ENCODE measurements at places on chromosomes 13 and 19.
A peak's percentile ranks its signal among the peaks of the same experiment; 100 is the strongest.

DNA sequence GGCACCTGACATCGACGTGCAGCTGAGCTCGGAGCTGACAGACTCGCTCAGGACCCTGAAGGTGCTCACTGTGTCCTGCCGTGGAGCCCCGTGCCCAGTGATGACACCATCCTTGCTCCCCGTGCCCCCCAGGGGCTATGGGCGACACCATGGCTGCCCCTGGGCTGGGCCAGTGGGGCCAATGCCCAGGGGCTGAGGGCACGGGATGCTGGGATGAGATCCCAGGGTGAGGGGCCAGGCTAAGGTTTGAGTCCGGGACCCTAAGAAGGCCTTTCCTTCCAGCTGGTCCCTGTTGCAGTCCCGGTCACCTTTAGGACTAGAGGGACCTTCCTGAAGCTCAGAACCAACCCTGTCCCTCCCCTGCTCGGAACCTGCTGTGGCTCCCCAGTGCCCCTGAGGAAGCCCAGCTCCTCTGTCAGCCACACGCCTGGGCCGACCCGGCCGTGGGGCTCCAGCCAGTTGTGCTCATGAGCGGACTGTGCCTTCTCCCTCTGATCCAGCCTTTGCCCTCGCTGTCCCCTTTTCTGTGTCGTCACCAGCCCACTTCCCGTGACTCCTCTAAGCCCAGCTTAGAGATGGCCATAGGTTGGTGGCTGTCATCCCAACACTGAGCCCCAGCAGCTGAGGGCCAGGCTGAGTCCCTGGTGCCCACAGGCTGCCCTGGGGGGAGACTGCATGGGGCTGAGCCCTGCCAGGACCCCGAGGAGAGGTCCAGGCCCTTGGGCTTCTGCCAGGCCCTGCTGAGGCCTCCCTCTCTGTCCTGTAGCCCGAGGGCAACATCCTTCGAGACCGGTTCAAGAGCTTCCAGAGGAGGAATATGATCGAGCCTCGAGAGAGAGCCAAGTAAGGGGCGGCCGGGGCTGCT lies 10.6 kb downstream of the NOP53 start:
- peak; percentile 49 for DNase-seq

GRCh38 chr19:49818649-49819370 lies 721 bp downstream of the MED25 start:
- no peak for DNase-seq

DNA sequence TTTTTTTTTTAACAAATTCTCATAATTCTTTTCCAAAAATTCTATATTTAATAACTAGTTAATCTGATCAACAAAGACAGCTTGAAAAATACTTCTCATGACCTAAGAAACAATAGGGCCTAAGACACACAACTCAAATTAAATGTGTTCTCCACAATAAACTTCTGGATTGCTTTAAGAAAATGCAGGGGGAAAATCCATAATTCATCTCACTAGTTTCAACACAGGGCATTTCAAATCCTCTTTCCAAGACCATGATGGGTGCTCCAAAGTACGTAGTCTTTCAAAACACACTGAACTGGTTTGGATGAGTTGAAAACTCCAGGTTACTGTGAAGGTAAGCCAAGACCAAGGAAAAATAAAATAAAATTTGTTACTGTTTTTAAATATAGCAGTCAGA lies 62.6 kb downstream of the DCLK1 start:
- no peak for DNase-seq

DNA sequence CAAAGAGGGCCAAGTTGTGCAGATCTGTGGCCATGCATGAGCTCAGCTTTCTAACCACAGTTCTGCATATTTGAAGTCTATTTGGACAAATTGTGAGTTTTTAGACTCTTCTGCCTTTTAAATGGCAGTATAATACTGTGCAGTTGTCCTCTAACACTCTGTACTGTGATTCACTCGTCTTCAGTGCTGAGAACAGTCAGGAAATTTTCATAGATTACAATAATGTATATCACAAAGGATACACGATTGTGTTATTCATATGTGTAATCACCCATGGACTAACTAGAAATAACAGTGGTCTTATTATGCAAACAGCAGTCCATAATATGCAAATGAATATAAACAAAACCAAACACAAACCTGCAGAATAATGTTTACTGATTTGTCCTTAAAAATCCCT lies 259.1 kb downstream of the PCDH9 start:
- no peak for DNase-seq

DNA sequence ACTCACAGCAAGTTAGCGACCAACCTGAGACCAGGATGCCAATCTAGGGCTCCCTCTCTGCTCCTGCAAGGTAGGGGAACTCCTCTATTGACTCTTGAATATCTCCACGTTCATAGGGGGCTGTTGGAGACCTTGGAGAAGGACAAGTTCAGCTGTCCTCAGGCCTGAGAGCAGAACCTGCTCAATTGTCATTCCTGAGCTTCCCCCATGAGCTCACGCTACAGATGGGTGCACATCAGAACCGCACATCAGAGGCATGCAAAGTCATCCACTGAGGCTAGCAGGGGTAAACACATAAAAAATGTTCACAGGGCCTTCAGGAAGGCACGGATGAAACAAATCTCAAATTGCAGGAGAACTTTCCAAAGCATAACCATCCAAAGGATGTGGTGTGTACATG lies 168.8 kb upstream of the ZNF507 start:
- no peak for DNase-seq

DNA sequence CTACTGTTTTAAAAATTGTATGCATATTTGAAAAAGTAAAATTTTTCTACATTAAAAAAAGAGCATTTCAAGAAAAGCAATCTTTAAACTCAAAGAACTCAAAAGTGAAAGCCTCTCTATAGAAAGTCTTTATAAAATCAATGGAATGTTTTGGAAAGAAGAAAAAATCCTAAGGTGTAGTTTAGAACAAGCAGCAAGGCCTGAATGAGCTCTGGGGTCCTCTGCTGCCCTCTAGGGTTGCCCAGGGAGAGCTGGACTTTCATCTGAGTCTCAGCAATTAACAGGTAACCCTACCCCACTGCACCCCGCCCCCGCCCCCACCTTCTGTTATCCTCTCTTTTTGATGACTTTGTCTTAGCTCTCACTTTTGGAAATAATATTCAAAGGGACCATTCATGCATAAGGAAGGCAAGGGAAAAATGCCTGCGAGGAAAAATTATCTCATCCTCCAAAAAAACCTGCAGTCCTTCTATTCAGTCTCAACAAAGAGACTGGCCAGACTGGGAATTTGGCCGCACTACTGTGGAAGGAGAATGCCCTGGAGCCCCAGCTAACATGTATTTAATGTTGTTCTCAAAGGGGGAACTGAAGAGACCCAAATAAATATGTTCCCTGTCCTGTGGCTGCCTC lies 24.1 kb downstream of the SLC25A30 start:
- no peak for DNase-seq

GRCh38 chr13:98961503-98962105 lies 16.3 kb downstream of the DOCK9 start:
- DNase-seq: no peak

- DNase-seq: no peak
Measured at GRCh38 chr19:19429361-19429760, 23.9 kb downstream of the GATAD2A start.

- no peak for DNase-seq
Measured at GRCh38 chr13:30968846-30969245, 36.4 kb downstream of the TEX26 start.

DNA sequence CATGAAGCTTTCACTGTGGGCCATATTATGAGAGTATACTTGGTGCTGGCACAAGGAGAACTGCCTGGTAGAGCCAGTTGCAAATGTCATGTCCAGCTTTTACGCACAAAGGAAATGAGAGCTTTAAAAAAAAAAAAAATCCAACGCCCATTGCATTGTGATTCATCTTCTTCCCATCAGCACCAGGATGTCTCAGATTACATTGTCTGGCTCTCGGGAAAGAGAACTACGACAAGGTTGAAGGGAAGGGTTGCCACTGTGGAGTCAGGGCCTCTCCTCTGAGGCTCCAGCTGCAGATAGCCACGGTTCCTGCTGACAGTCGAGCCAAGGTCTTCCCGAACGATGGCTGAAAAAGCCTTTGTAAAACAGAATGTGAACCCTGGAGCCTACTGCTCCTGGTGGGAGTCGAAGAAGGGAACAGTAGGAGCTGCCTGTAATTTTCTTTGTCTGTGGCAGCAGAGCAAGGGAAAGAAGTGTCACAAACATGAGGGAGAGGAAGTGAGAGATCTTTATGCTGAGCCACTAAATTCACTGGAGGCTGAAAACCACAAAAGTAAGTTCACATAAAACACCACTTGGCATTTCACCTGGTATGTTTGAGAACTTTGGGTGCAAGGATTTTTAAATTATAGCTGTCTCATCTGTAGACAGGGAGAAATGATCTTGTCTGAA lies 704.7 kb downstream of the DIAPH3 start:
- no peak for DNase-seq

DNA sequence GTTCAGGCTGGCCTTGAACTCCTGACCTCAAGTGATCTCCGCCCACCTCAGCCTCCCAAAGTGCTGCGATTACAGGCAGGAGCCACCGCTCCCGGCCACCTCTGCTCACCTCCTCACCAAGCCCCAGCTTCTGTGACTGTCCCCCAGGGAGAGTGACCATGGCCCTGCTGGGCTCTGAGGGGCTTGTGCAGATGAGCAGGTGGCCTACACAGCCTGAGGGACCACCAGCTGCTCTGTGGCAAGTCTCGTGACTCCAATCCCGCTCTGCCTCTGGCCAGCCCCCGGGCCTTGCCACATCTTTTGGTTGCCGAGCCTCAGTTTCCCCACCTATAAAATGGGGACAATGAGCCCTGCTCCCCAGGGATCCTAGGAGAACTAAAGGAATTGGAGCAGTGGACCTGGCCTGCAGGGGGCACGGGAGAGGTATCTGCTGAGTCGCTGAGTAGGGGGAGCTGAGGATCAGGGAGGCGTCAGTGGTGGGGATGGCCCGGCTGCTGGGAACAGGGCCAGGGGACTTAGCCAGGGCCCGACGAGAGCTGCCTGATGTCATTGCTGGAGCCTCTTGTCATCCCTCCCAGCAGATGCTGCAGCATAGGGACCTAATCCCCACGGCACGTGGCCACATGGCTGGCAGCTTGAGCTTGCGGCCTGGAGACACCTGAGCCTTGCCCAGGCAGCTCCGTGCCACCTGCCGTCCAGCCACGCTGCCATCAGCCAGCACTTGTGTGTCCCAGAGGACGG lies 74.7 kb downstream of the GADD45B start:
- no peak for DNase-seq

- no peak for DNase-seq
Measured at GRCh38 chr19:20315543-20315942, 148.5 kb downstream of the ZNF486 start.

DNA sequence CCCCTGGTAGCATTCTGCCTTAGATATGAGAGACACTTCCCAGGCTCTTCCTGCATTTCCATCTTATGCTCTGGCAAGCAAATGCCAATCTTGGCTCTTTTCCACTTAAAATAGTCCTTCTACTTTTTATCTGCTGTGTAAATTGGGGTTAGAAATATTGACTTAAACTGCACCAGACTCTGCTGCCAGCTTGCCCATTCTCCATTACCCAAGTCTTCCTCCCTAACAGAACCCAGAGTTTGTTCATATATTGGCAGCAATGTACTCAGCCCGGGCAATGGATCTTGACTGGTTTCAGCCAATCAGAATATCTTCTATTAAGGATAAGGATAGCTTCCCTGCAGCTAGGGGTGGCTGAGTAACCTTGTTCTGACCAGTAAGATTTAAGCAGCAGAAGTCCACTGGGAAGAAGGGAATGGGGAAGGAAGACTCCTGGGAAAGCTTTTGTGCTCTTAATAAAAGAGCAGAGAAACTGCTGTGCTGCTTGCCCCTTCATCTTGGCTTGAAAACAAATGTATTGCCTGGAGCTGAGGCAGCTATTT lies 177.1 kb downstream of the KCNRG start:
- no peak for DNase-seq

GRCh38 chr19:47720669-47721422 lies 7.6 kb downstream of the EHD2 start:
- no peak for DNase-seq

DNA sequence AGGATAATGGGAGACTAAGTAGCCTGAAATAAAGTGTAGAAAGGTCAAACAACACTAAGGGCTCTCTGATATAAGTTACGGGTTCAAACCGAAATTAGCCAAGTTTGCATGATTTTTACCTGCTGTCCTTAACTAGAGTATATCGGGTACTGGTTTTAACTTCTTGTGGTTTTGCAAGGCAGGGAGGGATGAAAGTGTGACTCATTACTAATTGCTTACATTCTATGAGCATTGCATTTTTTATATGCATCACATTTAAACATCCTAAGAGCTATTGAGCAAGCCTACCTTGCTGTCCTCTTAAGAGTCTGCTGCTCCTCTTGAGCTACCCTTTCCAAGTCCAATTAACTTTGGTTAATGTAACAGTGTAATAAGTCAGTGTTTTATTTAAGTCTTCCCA lies 415.4 kb downstream of the SLITRK5 start:
- DNase-seq: no peak

GRCh38 chr19:11538232-11539036 lies at the start of gene CNN1:
Gene CNN1 (plus strand): TSS chr19:11538851. CDS start chr19:11538928, 77 bp downstream.
- no peak for DNase-seq

DNA sequence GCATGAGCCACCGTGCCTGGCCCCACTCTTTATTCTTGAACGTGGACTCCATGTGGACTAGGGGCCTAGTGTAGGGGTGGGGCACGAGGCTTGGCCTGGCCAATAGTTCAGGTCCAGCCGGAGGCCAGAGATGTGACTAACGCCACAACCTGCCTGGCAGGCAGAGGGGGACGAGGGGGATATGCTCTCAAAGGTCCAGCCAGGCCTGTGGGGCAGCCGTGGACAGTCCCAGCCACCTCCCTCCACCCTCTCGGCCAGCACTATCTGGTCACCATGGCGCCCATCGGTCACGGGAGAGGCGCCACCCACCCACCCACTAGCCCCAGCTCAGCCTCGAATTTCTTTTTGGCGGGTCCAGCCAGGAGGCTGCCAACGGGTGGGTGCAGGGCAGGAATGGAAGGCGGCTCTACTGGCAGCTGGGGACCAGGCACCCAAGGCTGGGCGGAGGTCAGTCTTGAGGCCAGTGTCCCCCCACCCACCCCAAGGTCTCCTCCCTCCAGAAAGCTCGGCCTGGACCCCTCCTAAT lies 2.2 kb upstream of the CERS1 start:
- no peak for DNase-seq

DNA sequence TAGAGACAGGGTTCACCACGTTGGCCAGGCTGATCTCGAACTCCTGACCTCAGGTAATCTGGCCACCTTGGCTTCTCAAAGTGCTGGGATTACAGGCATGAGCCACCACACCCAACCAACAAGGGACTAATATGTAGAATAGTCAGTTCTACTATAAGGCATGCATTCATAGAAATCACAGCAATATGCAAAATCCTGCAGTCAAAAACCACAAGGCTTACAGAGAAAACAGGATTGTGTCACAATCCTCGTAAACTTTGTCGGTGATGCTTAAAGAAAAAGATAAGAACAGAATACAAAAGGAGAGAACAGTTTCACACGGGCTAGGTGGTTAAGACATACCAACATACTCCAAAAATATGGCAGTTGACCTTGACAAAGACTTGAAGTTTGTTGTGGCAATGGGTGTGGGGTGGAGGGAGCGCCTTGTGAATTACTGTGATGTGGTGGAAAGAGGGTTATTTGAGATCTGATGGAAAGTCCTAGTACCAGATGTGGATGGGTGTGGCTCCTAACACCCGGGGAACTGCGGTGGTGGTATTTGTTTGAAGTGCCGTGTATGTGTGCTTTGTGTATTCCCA lies 12.4 kb downstream of the NOSIP start:
- DNase-seq: no peak
